Stimulated activated CD8-positive, alpha-beta memory T cell treated with anti-CD3 and anti-CD28 coated beads, Interleukin-7, amount 100 ng/mL, for 1 hour (primary cell): ENCODE measurements at places on chromosomes 3 and 15.
A peak's percentile ranks its signal among the peaks of the same experiment; 100 is the strongest.

DNA sequence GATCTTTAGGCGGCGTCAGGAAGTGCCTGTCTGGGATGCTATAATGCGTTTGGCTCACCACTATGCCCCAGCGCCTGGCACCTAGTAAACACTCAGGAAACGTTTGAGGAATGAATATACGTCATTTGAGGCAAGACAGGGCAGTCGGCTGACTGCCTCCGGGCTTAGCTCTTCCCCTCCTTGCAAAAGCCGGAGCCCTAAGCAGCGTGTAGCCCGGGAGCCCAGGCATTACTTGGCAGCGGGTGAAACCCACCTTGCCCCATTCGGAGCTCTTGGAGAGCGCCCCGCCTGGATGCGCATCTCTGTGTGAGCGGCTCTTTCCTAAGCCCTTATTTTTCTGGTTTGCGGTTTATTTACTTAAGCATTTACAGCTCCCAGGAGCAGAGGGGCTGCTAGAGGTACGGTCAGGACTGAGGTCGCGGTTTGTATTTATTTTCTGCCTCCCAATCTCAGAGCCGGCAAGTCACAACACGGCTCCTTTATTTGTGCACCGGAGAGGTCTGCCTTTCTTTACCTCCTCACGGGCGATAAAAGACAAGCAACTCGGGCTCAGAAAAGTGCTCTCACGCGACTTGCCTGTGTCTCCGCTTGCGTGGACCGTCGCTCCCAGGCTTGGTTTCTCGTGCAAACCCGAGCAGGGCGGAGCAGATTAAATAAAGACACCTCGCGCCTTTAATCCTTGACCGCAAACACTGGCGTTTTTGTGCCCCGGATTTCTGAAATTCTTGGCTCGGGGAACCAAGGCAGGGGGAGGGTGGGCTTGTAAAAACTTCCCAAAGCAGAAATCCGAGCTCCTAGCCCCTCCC is 737 bp upstream of the ITPR1 start:
- DNase-seq = no peak

DNA sequence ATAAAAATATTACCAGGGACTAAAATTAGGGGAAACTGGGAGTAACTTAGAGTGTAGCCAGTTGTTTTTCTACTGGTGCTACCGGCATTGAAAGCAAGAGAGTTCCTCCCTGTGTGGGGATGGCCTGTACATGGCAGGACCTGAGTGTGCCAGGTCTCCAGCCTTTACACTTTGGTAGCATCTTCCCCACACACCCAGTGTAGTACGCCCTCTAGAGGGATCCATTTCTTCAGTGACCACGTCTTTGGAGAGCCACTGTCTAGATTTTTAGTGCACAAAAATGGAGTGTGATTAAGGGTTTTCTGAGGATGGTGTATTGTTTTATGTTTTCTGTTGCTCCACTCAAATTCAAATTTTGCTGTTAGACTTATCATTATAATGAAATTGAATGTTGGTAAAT is 507.0 kb upstream of the TPRG1 start:
- no peak for DNase-seq

- DNase-seq = peak; percentile 79
Observed at GRCh38 chr3:138594150-138594934, at the start of gene CEP70. CEP70 (minus strand) TSS chr3:138594260; CDS start chr3:138572927, 21,333 bp downstream.

DNA sequence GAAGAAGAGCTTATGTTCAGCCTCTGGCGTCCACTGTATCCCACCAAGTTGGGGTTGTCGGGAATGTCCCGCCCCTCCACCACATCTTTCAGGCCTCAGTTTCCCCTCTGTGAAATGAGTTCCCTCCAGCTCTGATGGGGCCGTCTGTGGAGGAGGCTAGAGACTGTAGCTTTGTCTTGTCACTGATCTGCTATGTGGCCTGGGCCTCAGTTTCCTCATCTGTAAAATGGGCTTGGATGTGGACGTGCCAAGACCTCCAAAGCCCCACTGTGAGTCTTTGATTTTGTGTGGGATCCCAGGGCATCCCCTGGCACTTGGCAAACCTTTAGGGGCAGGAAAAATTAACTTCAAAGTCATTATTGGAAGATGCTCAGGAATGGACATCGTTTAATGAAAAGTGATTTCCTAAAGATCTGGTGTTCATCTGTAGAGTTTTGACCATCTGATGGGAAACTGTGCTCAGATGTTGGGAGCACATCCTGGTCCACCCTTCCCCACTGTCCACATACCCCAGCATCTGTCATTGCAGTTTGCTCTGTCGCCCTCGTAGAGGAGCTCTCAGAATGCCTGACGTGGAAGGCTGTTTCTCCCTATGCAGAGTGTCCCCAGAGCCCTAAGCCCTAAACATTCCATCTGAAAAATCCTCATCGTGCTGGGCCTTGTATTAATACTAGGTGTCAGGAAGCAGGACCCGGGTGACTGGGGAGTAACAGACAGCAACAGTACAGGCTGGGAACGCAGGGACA is 28.5 kb downstream of the SLC6A6 start:
- DNase-seq = no peak

- DNase-seq = no peak
Observed at GRCh38 chr3:16322189-16322588, 57.2 kb downstream of the OXNAD1 start.

GRCh38 chr3:58529516-58530353 is 7.3 kb downstream of the ACOX2 start:
- DNase-seq = no peak

DNA sequence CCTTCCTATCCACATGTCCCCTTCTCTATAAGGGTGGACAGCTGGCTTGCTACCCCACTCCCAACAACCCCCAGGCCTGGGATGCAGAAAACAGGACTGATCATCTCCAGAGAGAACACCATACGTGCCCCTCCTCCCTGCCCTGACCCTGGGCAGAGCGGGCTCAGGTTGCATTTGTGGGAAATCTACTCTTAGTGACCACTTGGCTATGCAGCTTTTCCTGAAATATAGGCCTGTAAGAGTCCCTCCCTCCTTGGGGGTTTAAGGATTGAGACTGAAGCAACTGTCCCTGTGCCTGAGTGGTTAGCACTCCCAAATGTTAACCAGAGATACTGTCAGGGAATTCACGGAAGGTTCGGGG is 11.7 kb downstream of the SH2D7 start:
- DNase-seq = no peak

DNA sequence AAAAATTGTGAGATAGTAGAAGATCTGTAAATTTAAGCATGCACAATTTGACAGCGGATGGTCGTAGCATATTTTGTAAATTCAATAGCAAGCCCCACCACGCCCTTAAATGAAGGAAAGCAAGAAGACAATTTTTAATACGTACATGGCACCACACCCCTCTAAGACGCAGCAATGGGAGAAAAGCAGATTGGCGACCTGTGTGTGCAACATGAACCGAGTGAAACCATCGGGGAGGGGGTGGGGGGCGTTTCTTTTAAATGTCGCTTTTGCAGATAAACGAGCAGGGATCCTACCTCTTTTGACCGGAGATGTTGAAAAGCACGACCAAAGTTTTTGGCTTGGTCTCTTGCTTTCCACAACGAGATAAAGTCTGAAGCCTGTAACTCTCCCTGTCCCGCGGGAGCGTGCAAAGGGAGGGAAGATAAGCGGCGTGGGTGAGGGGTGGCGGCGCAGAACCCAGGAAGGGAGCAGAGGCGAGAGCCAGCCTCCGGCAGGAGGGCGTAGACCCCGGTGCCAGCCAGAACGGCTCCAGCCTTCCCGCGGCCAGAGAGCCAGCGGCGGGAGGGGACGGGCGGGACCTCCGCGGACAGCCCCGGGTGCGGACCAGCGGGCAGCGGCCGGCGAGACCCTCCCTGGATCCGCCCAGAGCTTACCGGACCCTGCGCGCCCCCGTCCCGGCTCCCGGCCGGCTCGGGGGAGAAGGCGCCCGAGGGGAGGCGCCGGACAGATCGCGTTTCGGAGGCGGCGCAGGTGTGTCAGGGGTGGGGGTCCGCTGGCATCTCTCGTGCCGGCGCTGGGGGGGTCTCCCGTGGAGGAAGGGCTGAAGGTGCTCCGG is at the start of gene CHL1:
Gene CHL1 (plus strand): TSS at position 453 of the 838 bp plus-strand sequence. CDS start 123,014 bp downstream, outside the sequence.
- DNase-seq = no peak

DNA sequence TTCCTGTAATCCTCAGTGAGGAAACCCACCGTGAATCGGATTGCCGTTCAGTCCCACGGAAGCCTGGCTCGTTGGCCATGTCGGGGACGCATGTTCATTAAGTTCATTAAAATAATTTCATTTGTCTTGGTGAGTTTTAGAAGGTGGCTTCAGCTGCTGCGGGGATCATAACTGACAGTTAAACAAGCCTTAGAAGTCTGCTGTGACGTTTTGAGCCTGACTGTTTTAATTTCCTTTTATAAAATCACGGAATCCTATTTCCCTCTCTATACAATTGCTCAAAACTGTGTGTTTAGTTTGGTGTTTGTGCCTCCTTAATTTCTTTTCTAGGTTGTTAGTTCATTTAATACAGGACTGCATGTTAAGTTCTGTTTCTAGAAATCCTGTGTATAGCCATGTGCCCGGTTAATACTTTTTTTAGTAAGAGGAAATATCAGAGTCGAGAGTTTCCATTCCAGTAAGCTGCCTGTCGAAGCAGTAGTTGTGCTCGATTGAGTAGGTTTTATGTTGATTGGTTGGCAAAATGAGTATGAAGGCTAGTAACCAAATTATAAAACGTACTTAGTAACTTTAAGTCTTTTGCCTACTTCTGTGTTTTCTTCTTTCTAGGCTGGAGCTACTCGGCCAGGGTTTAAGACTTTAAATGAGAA is 705 bp downstream of the NIPA2 start:
- DNase-seq = no peak

- no peak for DNase-seq
Observed at GRCh38 chr3:114213292-114213626, 24.1 kb downstream of the ZNF80 start.

- DNase-seq = no peak
Observed at GRCh38 chr3:42960282-42960681, 18.8 kb upstream of the GASK1A start.

DNA sequence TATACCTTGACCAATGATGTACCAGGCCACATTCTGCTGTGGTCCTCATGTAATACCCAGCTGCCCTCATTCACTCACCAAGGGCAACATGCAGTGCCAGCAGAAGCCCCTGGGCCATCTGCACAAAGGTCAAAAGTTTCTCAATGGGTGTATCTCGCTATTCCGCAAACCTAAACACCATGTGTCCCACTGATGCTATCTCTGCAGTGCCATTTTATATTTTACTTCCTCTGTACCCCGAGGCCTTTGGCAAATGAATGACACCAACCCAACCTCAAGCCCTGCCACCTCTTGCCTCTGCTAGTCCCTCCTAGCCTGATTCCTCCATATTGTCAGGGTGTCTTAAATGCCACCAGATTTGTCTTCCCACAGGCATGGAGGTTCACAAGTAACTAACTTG is 59.2 kb downstream of the AAGAB start:
- no peak for DNase-seq

DNA sequence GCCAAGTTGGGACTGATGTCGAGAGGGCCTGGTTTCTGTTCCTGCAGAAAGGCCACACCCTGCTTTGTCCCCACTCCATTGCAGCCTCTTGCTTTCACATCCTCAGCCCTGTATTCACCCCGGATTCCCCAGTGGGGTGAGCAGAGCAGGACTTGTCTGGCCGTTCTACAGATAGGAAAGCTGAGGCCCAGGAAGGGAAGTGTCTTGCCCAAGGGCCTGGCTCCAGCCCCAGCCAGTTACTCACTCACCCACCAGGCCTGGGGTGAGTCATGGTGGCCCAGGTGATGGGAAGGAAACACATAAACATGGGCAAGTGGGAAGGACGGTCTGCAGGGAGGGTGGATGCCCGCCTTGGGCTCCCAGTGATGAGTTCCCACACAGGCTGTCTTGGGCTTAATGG is 6.1 kb upstream of the DUSP7 start:
- DNase-seq = no peak

DNA sequence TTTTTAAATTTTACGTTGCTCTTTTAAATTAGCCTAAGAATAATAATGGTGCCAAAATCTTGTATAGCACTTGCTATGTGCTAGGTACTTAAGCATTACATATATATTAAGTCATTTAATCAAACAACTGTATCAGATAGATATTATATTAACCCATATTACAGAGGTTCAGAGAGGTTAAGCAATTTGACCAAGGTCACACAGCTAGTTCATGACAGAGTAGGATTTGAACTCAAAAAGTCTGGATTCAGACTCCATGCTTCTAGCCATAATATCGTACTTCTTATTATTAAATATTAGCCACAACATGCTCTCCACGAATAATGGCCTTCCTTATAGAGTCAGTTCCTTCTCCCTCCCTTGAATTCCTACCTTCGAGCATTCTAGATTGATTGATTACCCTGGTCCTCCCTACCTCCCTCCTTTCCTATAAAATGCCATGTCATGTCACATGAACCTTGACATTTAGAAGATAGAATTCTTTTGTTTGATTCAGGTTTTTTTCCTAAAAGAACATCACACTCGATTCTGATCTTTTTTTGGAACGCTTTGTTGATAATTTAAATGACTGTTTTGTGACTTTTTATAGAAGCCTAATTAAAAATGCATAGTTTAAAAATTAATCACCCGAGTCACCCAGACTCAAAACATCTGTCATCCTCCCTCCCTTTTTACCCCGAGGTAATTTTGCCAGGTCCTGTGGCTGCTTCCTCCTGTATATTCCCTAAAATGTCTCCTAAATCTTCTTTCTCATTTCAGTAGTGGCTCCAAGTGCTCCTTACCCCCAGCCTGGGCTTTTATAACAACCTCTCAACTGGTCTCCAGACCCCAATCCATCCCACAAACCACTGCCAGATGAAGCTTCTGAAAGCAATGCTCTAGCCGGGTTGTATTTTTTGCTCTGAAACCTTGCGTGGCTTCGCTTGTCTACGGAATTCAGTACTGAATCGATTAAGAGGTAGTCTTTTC is 8.5 kb upstream of the PSMD6 start:
- DNase-seq = no peak

DNA sequence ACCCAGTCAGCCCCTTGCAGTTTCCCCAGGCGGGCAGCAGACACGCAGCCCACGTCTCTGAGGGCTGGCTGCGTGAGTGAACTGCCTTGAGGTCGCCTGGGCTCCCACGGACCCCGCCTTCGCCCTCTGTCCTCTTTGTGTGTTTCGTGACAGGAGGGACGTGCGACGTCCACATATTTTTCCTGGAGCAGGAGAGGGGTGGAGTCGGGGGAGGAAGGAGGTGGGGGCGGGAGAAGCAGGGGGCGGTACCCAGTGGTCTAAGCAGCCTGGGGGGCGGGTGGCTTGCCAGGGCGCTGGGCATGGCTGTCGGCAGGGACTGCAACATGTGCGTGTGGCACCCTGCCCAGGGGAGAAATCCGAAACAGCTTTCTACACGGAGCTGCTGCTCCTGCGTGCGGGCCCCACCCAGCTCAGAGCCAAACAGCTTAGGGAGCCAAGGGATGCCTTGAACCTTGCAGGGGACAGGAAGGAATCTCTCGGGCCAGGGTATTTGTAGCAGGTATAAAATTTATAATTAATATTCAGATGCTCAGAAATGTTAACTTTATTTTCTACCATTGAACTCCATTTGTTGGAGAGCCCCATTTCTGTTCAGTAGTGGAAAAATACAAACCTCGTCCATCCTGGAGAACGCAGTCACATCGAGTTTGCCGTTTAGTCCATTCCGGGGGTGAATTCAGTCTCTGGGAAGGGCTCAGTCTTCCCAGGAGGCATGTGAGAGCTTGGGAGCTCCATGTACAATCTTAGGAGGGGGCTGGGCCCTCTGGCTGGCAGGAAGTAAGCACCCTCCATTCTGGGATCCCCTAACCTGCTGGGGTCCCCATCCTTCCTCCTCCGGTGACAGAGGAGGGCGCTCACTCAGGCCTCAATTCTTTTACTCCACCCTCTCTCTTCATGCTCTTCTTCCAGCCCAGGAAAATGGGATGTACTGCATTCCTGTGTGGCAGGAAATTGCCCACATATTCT is 79.1 kb upstream of the MEF2A start:
- no peak for DNase-seq

- DNase-seq = no peak
Observed at GRCh38 chr3:95354489-95354888, 1291.6 kb downstream of the NSUN3 start.
